ENCODE measurements at places on chromosomes 5 and 9.

- no peak for DNase-seq
Measured at GRCh38 chr5:153964191-153964879, 74.4 kb downstream of the FAM114A2 start.

DNA sequence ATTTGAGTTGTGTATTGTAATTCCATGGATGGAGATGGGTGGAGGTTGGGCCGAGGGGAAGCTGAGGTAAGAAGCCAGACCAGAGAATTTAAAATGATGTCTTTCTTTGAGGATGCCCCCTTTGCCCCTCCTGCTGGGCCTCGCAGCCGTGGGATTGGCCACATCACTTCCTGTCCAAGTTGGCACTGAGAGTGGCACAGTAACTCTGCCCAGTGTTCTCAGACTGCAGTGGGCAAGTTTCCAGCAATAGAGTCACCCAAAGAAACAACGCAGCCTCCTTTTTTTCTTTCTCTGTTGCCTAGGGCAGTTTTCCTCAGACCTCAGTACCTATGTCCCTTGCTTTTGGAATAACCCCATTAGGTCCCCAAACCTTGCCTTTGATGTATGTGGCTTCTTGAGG lies 306.6 kb upstream of the DMRT1 start:
- no peak for DNase-seq

- no peak for DNase-seq
Measured at GRCh38 chr9:130321539-130321938, 56.0 kb downstream of the HMCN2 start.

GRCh38 chr9:121778252-121779225 lies 127.1 kb downstream of the DAB2IP start:
- DNase-seq: no peak

DNA sequence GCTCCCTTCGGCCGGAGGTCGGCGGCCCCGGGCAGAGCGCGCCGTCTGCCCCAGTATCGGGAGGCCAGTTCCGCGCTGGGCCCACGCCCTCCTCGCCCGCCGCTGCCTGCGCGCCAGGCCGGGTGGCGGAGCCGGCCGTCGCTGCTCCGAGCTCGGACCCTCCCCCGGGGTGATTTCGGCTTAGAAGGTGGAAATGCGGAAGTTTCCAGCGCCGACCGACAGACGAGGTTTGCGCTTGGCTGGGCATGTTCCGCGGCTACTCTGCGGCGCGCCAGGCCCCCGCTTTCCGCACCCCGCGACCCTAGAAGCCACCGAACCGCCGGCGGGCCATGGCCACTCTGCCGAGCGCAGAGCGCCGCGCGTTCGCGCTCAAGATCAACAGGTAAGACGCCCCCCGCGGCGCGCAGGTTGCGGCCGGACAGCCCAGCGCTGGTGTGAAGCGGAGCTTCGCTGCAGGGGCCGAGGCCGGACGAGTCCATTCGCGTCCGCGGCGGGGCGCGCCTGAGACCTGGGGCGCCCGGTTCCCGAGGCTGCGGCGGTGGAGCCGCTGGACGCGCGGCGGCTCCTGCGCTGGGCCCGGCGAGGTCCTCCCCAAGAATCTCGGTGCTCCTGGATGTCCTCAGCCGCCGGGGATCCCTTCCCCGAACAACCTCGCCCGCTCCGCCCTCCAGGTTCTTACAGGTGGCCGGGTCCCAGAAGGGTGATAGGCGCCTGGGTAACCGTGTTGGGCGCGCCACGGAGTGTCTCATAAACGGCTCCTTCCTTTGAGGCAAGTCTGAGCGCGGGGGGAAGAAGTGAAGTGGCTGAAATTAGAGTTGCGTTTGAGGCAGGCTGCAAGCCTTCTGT lies at the start of gene DOCK8:
DOCK8 (plus strand) TSS at position 218 of the 846 bp plus-strand sequence; CDS start at position 330, 112 bp downstream.
- DNase-seq: no peak

- DNase-seq: no peak
Measured at GRCh38 chr9:109444771-109445320, 53.3 kb downstream of the PTPN3 start.

- DNase-seq: no peak
Measured at GRCh38 chr9:116156621-116157314, 3.2 kb downstream of the PAPPA start.
